SHP77 (cell line): ENCODE measurements at places on chromosomes 5 and 9.

DNA sequence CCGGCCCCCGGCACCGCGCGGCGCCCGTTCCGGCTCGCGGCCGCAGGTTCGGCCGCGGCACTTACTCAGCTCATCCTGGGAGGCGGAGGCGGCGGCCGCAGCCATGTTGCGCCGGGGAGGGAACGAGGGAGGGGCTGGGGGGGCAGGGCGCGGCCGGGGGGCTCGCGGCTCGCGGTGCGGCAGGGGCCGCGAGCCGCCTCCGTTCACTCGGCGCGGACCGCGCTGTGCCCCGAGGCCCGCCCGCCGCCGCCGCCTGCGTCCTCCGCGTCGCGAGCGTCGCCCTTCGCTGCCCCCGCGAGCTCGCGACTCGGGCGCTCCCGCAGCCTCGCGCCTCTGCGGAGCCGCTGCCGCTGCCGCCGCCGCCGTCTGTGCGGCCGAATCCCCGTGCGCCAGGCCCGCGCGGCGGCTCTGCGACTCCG lies 735 bp downstream of the ECPAS start:
- DNase-seq, result peak; percentile 9

DNA sequence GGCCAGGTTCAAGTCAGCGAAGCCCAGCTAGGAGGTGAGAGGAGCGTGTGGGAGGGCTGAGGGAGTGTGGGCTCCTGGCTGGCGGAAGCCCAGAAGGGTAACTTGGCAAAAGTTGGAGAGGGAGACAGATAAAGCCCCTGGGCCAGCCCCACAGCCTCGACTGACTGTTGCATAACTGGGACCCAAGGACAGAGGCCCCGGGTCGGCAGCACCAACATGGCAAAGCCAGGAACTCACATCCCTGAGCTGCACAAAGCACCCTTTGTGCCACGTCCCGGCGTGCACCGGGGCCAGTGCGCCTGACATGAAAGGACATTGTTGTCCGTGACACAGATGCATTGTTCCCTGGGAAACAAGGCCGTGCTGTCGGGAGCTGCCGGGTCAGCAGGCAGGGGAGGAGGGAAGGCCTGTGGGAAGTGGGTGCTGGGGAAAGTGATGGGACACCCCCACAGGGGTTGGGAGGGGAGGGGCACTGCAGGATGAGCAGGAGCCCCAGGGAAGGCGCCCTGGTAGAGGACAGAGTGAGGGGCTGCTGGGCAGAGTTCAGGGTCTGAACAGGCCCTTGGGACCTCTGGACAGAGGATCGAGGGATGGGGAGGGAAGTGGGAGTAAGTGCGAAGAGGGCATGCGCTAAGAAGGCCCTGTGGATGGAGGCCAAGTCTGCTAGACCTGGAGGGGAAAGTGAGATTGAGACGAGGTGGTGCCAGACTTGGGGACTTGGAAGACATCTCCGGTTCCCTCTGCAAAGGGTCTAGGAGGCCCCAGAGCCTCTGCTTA lies 13.0 kb upstream of the DPM2 start:
- DNase-seq, result no peak

DNA sequence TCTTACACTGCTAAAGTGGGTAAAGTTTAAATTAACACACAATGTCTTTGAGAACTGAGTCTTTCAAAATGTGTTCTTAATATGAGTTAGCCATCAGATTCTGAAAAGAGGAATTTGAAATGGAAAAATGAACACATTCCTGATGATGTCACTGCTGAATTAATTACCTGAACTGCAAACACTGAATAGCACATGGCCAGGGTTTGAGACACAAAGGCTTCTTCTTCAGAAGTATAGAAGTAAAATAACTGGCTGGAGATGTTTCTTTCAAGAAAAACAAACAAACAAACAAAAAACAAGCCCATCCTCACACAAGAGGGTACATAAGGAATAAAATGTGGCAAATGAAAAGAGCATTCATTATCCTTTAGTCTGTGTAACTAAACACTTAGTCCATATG lies 7.1 kb downstream of the GLIS3 start:
- DNase-seq, result no peak

GRCh38 chr9:5842929-5843793 lies 10.2 kb upstream of the ERMP1 start:
- DNase-seq, result no peak

- DNase-seq, result no peak
These were observed 33.6 kb upstream of the IER5L start for GRCh38 chr9:129211686-129212085.

- no peak for DNase-seq
These were observed 15.7 kb downstream of the TMEM8B start for GRCh38 chr9:35844628-35845270.
